Left renal pelvis (tissue), 4 donors: ENCODE measurements at places on chromosomes 6 and 20. TPM values are rescaled to one million over a fixed set of nuclear protein-coding genes. Genes with fewer than 3 reads are reported as not detected.

The TBXT gene
- polyA plus RNA-seq = not detected

DNA sequence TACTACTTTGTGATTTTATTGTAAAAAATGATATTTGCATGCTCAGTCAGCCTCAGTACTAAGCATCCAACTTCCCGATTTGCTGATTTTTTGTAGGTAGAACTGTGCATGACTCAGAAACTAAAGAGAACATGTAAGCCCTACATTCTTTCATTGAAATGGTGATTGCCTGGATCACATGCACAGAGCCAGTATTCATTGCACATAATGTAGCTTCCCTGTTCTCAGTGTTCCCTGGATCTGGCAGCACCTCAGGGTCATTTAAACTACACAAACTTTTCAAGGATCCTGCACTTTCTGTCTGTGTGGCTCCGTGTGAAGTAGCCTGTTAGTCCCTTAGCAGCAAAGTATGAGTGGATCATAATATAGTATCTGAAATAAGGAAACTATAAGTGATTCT is 422.9 kb upstream of the AGPAT4 start:
- DNase-seq = no peak

GRCh38 chr6:73134588-73134987 is 90.7 kb downstream of the KHDC1L start:
- no peak for DNase-seq

GRCh38 chr6:33091957-33092356 is 16.2 kb downstream of the HLA-DPB1 start:
- no peak for DNase-seq

- no peak for DNase-seq
These were observed 118.4 kb upstream of the RUNX2 start for GRCh38 chr6:45209762-45210161.

The TREML2 gene
- 0.14 TPM for polyA plus RNA-seq

The SLC35F1 gene
- 3.9 TPM for polyA plus RNA-seq

The CALHM5 gene
- 4.3 TPM for polyA plus RNA-seq

DNA sequence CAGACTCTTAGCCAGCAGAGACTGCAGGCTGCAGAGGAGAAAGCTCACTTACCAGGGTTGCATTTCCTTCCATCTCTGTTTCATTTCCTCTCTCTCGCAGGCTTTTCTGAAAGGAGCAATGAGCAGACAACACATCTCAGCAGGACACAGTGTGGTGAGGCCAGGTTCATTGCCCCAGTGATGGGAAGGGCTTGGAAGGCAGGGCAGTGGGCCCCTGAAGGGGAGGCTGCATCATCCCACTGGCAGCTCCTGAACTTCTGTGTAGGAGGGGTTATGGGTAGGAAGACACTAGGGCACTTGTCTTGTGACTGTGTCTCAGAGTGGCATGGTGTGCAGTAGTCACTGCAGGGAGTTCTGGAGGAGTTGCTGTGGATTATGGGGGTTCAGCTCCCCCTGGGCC is 246.8 kb downstream of the QKI start:
- DNase-seq = no peak

The GPR63 gene
- polyA plus RNA-seq = 3.4 TPM

DNA sequence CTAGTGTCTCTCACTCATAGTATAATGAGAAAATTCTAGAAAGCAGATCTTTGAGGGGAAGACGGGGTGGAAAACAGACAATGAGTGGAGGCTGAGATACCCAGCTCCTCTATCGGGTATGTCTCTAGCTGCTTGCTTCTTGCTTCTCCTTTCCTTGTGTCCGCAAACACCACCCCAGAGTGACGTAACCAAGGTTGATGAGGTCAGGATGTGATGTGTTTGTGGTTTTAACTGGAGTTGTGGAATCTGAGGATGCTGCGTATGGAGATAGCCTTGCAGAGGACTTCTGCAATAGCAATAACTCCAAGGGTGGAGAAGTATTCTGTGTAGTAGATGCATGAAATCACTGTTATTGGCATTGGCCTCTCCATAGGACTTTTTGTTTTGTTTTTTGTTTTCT is 132.7 kb upstream of the IFNGR1 start:
- no peak for DNase-seq

DNA sequence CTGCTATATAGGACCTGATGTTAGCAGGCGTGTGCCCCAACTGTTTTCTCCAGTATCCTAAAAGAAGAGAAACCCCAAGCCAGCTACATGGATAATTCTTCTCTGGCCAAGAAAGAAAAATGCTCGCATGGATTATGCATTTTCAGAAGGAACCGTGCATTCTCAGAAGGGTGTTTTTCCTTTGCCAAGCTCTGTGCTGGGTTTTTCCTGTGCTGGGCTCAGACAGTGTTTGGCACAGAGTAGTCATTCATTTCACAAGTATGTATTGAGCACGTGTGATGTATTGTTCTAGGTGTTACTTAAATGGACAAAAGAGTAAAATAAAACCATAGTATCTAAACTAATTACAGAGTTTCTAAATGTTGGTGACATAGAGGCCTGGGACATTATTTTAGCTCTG is 62.7 kb upstream of the ZNF133 start:
- DNase-seq = no peak

GRCh38 chr6:149318581-149319286 is 1.2 kb downstream of the TAB2 start:
- no peak for DNase-seq

GRCh38 chr20:17819395-17820093 is 119.8 kb downstream of the BANF2 start:
- no peak for DNase-seq

DNA sequence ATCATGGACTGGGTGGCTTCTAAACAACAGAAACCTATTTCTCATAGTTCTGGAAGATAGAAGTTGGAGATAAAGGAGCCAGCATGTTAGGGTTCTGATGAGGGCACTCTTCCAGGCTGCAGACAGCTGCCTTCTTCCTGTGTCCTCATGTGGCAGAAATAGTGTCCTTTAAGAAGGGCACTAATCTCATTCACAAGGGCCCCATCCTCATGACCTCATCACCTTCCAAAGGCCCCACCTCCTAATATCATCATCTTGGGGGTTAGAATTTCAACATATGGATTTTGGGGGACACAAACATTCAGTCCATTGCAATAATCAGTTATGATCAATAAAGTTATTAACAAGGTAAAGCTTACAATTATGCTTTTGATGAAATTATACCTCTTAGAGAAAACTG is 130.8 kb upstream of the SLC22A23 start:
- DNase-seq = no peak

DNA sequence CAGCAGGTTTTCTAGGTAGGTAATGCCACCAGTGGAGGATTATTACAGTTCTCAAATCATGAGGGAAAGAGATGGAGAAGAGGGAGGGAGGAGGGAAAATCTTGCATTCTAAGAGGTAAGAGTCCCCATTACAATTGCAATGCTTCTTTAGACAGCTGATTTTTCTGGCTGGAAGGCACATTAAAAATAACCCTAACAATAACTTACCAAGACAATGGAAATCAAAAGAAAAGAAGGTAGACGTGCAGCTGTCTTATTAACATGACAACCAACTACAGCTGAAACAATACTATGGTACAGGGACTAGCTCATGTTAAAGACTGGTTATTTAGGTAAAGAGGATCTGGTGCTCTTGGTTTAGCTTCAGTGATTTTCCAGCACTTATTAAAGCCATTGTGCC is 24.6 kb downstream of the MCUR1 start:
- no peak for DNase-seq

The CTCFL gene
- polyA plus RNA-seq = 1.9 TPM

The KIF25 gene
- polyA plus RNA-seq = 0.87 TPM

DNA sequence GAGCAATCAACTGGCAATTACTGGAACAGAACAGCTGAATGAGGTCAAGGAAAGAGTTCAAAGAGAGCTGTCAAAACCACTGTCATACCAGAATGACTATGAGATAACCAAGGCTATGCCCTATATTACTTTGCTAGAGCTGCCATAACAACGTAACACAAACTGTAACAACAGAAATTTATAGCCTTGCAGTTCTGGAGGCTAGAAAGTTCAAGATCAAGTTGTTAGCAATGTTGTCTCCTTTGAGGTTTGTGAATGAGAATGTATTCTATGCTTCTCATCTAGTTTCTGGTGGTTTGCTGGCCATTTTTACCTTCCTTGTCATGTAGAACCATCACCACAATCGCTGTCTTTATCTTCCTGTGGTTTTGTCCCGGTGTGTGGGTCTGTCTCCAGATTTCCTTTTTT is 1323.0 kb upstream of the GJE1 start:
- DNase-seq = no peak

GRCh38 chr20:1623501-1624205 is 3.8 kb upstream of the SIRPB1 start:
- no peak for DNase-seq

DNA sequence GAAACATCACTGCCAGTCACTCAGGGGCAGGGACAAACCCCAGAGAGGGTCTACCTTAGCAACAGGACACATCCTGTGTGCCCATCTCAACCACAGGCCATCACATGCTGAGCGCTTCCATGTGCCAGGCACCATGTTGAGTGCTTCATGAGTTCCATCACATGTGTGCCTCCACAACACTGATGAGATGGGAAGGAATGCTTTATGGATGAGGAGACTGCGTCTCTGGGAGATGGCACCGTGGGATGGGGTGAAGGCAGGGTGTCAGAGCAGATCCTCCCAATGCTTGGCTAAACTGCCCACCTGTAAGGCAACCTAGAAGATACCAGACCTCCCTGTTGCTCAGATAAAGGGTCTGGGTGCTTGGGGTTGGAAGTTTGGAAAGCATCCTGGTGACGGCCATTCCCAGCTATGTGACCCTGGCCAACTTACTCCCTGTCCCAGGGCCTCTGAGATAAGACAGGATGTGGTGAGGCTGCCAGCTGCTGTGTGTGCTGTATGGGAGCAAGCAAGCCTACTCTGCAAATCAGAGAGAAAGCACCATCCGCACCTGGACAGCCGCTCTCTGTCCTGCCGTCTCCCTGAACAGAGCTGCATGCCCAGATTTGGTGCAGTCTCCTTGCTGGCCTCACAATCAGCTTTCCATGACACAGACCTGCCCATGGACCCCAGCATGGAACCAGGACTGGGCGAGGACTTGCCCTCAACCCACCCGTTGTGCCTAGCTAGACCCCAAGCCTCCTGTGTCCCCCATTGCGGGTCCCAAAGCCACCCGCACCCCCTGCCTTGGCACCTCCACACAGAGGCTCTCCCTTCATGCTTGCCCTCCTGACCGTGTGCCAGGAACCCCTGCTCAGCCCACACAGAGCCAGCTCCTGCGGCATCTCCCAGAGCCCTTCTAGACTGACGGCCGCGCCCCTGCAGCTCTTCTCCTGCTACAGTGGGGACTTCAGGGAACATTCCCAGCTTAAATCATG is 143.7 kb downstream of the SYNDIG1 start:
- no peak for DNase-seq

The ZNF334 gene
- polyA plus RNA-seq = 31.5 TPM

DNA sequence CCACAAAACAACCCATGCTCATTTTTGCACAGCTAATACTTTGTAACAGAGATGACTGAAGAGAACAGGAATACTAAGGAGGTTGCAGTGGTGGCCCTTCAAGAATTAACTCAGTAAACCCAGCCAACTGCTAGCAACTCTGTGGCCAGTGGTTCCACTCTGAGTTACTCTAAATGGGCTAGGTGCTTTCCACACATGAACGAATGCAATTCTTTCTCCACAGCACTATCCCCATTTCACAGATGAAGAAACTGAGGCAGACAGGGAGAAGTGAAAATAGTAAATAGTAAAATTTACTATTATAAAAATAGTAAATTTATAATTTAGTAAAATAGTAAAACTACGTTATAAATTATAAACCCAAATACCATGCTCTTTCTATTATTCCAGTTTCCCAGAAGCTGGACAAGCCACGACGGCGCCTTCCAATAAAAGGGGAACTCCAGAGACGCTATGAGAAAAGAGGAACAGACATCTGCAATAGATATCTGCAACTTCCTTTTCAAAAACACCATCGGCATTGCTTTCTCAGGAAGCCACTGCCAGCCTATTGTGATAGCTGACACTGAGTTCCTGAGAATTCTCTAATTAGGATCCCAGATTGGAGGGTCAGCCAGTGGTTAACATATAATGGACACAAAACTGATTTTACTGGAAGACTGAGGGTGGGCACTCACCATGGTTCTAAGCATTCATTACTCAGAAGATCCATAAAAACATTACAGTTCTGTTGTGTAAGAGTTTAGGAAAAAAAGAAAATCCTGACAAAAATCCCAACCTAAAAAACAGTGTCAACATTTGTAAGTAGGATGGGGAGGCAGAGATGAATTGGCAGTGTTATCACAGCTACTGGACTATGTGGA is 16.2 kb downstream of the FKBP1A start:
- DNase-seq = no peak

DNA sequence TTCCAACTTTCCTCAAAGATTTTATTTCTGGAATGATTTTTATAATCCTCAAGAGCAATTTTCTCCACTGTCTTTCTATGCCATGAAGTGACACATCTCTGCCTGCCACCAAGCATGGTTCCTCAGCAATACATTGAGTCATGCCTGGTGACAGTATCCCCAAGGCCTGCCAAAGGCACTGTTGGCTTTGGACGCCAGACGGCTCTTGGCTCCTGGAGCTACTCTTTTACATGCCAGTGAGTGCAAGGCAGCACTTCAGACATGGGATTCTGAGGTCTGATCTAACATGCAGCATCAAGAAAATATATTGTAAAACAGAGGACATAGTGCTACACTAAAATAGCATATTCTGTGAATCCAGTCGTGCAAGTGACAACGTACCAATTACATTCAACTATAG is 20.1 kb upstream of the PLEKHG1 start:
- DNase-seq = no peak

DNA sequence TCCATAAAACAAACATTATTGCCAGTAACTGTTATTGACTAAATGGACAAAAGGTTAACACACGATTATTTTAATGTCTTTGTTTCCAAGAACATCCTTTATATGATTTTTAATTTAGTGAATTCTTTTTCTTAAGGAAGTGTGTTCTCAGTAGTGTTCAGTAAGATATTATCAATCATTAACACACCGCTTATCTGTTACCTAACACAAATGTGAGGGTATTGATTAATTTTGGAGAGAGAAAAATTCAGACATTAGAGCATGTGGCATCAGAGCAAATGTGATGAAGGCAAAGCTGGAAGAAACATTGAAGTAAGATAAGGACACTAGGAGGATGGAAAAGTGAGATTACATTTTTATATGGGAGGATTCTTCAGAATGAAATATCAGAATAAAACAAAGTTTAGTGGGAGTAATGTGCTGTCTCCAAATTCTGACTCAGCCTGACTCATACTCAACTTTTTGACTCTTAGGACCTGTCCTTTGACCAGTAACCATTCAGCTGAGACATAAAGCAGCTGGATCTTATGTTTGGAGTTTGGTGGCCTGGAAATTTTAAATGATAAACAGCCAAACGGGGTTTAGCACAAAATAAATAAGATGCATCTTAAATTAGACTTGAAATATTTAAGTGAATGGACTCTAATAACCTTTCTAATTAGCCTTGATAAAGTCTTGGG is 348.6 kb downstream of the CD109 start:
- no peak for DNase-seq

DNA sequence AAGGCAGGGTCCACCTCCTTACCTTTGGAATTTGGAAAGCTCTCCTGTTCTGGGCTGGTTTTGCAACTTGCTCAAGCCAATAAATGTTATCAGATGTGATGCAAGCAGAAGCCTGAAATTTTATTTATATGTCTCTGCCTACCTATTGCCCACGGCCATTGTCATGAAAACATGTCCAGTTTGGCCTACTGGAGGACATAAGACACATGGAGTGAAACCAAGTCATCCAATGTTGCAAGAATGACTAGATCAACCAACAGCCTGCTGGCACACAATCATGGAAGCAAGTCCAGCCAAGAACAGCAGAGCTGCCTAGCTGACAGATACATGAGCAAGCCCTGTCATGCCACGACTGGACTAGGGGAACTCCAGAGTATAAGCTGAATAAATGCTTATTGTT is 56.7 kb upstream of the IRAK1BP1 start:
- no peak for DNase-seq
